Daoy (cell line): ENCODE measurements at places on chromosomes 11 and 22.
A peak's percentile ranks its signal among the peaks of the same experiment; 100 is the strongest.

- no peak for DNase-seq
Observed at GRCh38 chr11:10494636-10495463, 39.8 kb downstream of the AMPD3 start.

- DNase-seq = no peak
Observed at GRCh38 chr11:44854741-44855492, 95.8 kb downstream of the TP53I11 start.

DNA sequence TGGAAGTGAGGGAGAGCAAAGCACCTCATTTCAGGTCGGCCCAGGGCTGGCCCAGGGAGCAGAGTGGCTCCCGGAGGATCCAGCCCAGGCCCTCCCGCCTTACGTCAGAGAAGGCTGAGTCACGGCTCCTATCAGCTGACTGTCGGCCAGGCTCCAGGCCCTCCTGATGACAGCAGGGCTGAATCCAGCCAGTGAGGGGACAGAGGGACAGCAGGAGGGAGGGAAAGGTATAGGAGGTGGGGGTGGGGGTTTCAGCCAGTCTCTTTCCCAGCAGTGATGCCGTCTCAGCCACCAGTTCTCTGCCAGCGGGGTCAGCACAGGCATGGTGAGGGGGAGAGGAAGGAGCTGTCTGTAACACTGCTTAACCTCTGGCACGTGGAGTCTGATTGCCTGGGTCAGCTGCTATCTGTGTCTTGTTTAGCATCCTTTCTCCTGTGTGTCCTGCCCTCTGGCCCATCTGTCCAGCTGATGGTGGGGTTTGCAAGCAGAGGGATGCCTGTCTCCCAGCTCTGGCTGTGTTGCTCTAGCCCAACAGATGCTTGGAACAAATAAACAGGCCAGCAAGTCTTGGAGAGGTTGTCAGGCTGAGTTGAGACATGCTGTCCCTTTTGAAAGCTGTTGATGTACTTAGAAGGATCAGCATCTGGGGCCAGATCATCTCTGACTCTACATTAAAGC is 74.0 kb downstream of the ADAMTS15 start:
- peak; percentile 91 for DNase-seq

- DNase-seq = no peak
Observed at GRCh38 chr11:71324788-71325417, 72.5 kb upstream of the SHANK2 start.

DNA sequence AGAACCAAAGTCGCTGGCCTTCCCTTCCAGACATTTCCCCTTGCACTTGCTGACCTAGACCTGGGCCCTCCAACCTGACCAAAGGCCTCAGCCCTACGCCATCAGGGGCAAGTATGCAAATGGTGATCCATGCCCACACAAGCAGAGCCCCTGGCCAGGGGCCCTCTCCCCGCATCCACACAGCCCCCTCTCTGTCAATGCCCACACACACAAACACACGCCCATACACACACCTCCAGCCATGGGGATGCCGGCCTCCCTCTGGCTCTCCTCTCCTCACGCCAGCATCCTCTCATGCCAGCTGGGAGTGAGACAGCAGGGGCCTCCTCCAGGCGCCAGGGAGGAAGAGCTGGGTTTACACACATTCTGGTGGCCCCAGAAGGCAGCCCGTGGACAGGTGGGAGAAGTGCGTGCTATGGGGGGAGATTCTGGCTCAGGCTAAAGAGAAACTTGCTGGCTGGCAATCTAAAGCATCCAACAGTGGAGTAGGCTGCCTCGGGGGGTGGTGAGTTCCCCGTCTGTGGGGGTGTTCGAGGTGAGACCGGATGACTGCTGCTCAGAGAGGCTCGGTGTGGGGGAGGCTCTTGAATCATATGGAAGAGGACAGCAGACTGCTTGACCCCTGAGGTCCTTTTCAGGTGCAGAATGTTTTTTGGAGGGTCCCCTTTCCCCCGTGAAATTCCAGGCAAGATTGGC is 4.8 kb downstream of the NRXN2 start:
- DNase-seq = no peak

DNA sequence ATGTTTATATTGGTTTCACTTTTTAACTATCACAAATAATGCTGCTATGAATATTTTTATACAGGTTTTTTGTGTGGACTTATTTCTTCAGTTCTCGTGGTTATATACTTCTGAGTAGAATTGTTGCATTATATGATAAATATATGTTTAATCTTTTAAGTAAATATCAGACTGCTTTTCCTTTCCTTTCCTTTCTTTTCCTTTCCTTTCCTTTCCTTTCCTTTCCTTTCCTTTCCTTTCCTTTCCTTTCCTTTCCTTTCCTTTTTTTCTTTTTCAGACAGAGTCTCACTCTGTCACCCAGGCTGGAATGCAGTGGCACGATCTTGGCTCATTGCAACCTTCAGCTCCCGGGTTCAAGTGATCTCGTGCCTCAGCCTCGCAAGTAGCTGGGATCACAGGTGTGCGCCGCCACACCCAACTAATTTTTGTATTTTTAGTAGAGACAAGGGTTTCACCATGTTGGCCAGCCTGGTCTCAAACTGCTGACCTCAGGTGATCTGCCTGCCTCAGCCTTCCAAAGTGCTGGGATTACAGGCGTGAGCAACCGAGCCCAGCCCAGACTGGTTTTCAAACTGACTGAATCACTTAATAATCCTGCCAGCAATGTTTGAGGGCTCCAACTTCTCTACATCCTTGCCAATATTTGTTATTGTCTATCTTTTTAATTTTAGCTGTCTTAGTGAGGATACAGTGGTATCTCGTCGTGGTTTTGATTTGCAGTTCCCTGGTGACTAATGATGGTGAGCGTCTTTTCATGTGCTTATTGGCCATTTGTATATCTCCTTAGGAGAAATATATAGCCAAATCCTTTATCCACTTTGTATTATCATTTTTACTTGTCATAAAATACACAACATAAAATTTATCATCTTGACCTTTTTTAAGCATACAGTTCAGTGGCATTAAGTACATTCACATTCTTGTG is 21.9 kb downstream of the HTR3B start:
- DNase-seq = peak; percentile 5
